Activated CD4-positive, alpha-beta T cell treated with anti-CD3 and anti-CD28 coated beads, Interleukin-2, amount 10 ng/mL, durations not matched to agents 24 days and 14 days (primary cell): ENCODE measurements at places on chromosomes 3 and 15. TPM values are rescaled to one million over a fixed set of nuclear protein-coding genes. Genes with fewer than 3 reads are reported as not detected.

DNA sequence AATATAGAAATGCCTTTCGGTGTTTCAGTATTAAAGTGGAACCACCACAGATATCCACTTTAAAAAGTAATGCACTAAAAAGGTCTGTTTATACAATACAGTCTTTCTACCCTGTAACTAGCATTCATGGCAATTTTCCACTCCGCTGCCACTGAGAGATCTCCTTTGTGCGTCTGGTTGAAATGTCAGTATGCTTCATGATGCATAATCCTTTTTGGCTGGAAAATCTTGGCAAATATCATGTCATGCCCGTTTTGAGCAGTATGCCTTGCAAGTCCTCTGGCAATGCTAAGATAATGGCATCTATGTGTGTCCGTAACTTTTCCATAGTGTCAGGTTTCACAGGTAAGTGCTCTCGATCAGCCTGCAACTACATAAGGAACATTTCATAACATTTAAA is 30.8 kb upstream of the ARF4 start:
- no peaks in the 10 kb centered on the region for H3K27me3 ChIP-seq
- H3K4me1 ChIP-seq = no peaks in the 10 kb centered on the region
- no peak overlapping the region for H3K4me3 ChIP-seq
- peaks cover 49% of the 10 kb centered on the region for H3K36me3 ChIP-seq
- H3K27ac ChIP-seq = no peak overlapping the region

DNA sequence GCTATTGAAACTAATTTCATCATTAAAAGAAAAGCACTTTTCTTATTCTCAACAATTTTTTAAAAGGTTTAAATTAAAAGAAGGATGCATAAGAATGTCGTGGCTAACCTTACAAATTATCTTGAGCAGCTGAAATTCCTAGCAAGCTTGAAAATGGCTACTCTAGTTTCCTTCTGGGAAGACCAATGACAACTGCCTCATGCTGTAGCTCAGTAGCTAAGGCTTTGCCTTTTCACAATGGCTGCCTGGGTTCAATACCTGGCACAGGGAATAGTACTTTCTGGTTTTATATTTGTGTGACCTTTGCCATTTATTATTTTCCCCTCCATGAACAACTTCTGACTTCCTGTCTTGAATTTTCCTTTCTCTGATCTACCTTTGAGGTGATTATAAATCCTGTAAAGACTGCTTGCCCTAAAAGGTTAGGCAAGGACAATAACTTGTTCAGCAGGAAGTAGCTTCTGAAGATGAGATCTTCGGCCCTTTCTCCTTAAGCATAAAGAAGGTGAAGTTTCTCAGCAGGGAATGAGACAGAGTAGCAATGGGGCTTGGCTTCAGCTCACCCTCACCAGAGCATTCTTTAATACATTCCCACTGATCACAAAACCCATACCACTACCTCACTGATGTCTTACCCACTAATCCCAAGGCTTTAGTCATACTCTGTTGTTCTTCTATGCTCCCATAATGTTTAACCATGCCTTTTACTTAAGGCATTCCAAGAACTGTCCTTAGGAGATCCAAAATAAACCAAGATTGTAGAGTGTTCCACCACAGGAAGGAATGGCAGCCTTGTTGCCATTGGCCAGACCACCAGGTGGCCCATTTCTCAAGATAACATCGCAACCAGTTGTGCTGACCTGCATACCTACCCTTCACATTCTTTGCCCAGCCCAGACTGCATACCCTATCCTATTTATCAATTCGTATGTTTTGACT is 276.8 kb downstream of the ULK4 start:
- no peak for DNase-seq
- H3K27me3 ChIP-seq = no peaks in the 10 kb centered on the region

DNA sequence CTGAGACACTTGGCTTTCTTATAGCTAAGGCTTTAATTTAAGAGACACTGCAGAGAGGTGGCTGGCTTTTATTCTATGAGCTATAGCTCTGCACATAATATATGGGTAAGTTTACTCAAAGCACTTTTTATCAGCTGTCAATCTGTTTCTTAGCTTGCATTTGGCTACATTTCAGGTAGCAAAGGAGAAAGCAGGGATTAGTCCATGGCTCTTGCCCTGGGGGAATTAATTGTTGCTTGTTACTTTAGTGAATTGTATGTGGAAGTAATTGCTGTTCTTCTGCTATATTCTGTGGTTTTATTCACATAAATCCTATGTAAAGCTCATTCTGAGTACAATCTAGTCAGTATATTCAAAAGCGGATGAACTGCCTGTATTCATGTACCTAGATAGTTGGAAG is 14.4 kb upstream of the CCDC39 start:
- H3K4me3 ChIP-seq = no peak overlapping the region
- peaks cover 11% of the 10 kb centered on the region for H3K27me3 ChIP-seq
- no peak overlapping the region for H3K27ac ChIP-seq
- DNase-seq = no peak

DNA sequence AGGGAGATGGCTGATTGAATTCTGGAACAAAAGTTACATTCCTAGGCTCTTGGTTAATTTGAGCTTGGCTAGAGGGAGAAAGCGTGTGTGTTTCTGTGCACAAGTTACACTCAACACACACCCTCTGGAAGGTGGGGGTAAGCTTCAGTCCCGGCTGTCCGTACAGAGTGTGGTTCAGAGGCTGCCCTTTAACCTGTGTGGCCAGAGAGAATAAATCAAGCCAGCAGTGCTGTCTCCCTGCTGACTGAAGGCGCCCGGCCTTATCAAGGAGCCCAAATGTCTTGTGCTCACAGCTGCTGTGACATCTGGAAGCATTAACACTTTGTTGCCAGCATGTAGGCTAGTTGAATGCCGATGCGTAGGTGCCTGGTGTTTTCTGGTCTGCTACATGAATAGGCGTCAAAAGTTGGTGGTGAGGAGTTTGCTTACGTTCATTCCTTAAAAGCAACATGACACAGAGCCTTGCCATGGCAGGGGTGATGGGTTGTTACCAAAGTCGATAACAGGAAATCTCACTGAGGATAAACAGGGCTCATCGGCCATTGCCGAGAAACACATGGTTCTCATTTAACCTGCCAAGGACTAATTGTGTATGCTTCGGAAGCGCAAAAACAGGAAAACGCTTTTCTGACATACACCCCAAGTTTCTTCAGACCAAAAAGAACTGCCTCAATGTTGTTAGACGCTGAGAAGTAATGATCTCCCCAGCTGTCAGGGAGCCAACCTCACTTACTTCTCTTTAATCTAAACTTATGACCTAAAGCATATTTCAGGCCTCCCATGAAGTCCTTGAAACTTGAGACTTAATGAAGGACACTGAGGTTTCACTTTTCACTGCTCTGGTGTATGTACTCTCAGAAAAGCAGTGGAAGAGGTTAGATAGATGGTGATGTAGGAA is 95.8 kb upstream of the CTDSPL start:
- H3K27me3 ChIP-seq = peaks cover 13% of the 10 kb centered on the region
- no peaks in the 10 kb centered on the region for H3K36me3 ChIP-seq
- H3K4me3 ChIP-seq = no peak overlapping the region

DNA sequence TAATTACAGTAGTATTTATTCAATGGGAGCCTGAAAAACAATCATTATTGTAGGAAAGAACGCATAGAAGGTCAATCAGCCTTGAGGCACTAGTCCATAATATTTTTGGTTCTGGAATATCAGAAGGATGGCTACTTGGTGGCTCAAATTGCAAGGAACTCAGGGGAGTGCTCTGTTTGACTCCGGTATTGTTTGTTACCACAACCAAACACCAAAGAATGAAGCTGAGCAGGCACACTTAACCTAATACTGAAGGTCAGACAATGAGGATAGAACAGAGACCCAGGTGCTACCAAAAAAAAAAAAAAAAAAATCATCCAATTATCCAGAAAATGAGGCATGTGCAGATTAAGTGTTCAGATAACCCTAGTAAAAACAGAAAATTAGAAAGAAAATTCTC is 11.1 kb upstream of the SATB1 start:
- peaks cover 40% of the 10 kb centered on the region for H3K4me1 ChIP-seq
- peak; percentile 61 for DNase-seq
- peak overlapping the region; percentile 96 for H3K4me3 ChIP-seq
- H3K36me3 ChIP-seq = peaks cover 79% of the 10 kb centered on the region
- peak overlapping the region; percentile 96 for H3K27ac ChIP-seq

DNA sequence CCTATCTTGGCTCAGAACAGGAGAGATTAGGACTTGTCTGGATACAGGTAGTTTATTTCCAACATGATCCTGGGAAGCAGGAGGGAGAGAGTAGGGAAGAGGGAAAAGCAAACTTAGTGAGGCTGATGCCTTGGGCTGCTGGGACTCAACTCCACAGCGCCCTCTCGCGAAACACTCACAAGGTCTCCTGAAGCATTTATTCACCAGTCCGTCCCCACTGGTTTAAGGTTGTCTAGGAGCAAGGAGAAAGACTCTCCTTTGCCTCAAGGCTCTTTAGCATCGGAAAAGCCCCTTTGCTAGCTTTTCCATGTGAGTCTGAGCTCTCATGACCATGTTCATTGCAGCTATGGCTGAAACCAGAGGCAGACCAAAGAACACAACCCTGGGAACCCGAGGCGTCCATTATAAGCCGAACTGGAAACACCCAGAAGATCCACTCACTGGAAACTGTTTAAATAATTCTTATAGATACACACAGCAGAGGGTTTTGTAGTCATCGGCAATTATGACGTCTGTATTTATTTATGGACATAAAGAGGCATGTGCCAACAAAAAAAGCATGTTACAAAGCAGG is 244.5 kb downstream of the CD47 start:
- peaks cover 13% of the 10 kb centered on the region for H3K27me3 ChIP-seq
- peak; percentile 69 for DNase-seq
- H3K4me3 ChIP-seq = no peak overlapping the region
- H3K27ac ChIP-seq = no peak overlapping the region
- no peaks in the 10 kb centered on the region for H3K36me3 ChIP-seq

DNA sequence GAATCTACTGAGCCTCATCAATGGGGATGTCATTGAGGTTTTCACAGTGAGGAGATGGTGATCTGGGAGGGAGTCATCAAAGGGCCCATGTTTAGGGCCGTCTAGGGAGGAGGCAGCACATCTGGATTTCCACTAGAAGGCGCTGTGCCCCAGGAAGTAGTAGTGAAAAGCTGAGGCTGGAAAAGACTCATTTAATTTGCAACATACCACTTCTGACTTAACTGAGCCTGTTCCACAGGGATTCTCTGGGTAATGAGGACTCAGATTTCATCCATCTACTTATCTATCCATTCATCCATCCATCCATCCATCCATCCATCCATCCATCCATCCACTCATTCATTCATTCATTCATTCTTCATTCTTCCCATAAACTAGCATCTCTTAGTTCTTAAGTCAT is 17.4 kb upstream of the SHF start:
- H3K36me3 ChIP-seq = no peaks in the 10 kb centered on the region
- H3K27me3 ChIP-seq = peaks cover 6% of the 10 kb centered on the region
- peaks cover 8% of the 10 kb centered on the region for H3K4me1 ChIP-seq
- H3K27ac ChIP-seq = peak overlapping the region; percentile 32

The ZDHHC23 gene
- 1.9 and 2.4 TPM in 2 replicates for total RNA-seq

The CHRNA3 gene
- not detected in 2 replicates for total RNA-seq

The CCR9 gene
- not detected in 2 replicates for total RNA-seq

The TADA3 gene
- 63.4 and 64.6 TPM in 2 replicates for total RNA-seq

The SRP14 gene
- 153 and 155 TPM in 2 replicates for total RNA-seq
